ENCODE measurements at places on chromosomes 1 and 21.

DNA sequence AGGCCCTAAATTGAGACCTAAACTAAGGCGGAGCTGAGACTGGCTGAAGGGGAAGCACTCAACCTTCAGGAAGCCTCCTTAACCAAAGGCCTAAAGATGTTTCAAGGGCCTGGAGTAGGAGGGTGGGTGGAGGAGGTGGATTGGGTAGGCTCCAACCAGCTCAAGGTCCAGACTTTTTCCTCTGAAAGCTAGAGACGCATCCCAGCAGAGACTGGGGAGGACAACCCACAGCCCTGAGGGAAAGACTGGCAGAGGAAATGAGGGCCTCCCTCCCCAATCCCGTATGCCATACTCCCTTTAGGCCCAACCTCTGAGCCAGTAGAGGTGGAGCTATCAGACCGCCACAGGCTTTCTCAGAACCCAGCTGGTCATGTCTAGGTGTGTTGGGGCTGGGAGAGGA is 1.1 kb downstream of the ECM1 start:
- DNase-seq, result no peak

DNA sequence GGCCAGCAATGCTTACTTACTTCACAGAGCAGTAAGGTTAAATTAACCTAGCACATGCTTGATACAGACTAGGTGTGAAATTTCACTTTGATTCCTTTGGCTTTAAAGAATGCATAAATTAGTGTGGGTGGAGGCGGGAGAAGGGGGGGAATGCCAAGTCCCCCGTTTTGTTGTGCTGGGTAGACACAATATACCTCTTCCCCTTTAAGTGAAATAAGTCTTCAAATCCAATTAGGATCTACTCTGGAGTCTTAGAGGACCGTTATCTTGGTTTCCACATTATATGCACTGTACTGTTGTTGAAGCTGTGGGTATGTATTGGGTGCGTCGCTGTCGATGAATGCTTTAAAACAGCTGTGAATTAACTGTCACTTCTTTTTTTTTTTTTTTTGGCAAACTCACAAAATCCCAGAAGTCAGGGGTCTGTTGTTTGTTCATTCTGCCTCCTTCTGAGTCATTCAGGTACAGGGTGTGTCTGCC is 1.6 kb upstream of the S1PR1 start:
- no peak for DNase-seq

DNA sequence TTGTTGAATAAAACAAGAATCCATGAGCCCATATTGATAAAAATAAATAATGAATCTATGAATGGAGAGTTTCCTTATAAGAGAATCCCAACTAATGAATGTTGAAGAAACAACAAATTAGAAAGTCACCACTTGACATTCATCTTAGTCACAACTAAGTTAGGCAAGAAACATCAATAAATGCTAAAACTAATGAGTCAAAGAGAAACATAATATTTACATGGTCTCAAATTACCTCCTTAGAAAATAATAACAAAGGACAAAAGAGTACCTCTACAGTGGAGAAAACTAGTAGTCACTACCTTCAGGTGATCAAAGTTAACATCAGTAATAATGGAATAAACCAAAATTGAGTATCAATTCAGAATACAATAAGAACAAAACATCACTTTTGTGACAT is 93.5 kb downstream of the AKT3 start:
- no peak for DNase-seq

GRCh38 chr1:33880305-33880704 is 16.4 kb downstream of the HMGB4 start:
- DNase-seq, result no peak

GRCh38 chr1:225460737-225461532 is 33.1 kb upstream of the LBR start:
- no peak for DNase-seq

- DNase-seq, result no peak
These were observed 49.2 kb downstream of the ENAH start for GRCh38 chr1:225603538-225604354.

DNA sequence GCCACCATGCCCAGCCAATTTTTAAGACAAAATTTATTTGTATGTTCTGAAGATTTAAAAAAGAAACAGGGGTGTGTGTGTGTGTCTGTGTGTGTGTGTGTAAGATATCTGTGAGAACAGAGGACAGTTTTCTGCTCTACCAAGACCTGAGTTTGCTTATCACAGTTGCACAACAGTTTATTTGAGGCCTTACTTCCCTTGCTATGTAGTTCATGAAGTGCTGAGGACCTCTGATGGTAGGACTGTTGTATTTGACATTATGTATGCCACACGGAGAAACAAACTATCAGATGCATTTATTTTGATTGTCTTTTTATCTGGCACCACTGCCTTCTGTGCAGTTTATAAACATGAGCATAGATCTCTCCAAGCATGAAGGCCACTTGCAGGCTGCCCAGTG is 355.2 kb downstream of the PBX1 start:
- DNase-seq, result no peak

DNA sequence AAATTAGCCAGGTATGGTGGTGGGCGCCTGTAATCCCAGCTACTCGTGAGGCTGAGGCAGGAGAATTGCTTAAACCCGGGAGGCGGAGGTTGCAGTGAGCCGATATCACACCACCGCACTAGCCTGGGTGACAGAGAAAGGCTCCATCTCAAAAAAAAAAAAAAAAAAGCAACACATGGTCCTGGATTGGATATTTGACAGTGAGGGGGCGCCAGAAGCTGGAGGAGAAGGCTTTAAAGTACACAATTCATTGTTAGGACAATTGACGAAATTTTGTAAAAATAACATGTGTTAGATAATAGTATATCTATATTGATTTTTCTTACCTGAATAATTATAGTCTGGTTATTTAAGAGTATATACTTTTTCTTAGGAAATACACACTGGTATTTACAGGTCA is 50.2 kb upstream of the USP25 start:
- no peak for DNase-seq

- no peak for DNase-seq
These were observed 31.7 kb downstream of the ZNF281 start for GRCh38 chr1:200378096-200378495.

DNA sequence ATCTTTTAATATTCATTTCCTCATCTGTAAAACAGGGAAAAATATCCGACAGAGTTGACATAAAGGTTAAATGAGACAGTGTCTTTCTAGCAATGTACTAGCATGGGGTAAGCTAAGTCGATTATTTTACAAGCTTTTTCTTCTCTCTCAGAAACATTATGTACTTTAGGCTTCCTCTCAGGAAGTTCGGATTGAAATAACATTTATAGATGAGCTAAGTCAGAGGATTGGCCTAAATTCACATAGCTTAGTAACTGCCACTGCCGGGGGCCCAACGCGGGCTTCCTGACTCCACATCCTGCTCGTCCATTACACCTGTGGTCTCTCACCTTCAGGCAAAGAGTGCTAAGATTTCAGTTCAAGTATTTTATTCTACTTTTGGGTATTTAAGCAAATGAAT is 462.3 kb upstream of the NFIA start:
- no peak for DNase-seq

GRCh38 chr1:178642282-178642681 is 82.8 kb upstream of the RALGPS2 start:
- DNase-seq, result no peak

GRCh38 chr1:183025010-183025337 is 1.8 kb downstream of the LAMC1 start:
- DNase-seq, result no peak

- DNase-seq, result peak; percentile 74
These were observed 29.5 kb downstream of the LDLRAP1 start for GRCh38 chr1:25572708-25573590.

- no peak for DNase-seq
These were observed 6.9 kb downstream of the NOC2L start for GRCh38 chr1:952201-952600.

GRCh38 chr1:229129301-229130027 is 141.4 kb upstream of the RAB4A start:
- DNase-seq, result no peak
